Coronary artery (tissue), 2 donors: ENCODE measurements at places on chromosomes 2 and 18.

DNA sequence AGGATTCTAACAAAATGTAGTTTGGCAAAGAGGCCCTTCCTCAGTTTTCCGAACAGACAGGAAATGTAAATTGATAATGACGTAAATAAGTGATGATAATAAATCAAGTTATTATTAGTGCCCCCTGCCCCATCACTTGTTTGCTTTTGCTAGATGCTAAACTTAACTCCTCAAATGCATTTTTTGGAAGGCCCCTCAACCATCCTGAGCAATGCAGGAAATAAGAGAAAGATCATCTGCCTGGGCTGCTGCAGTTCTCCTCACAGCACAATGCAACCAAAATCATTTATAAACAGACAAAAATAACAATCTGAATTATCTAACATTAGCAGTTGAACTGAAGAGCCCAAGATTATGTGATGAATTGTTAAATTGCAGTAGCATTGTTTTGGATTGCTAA lies 62.6 kb upstream of the PSMD14 start:
- DNase-seq, result no peak

DNA sequence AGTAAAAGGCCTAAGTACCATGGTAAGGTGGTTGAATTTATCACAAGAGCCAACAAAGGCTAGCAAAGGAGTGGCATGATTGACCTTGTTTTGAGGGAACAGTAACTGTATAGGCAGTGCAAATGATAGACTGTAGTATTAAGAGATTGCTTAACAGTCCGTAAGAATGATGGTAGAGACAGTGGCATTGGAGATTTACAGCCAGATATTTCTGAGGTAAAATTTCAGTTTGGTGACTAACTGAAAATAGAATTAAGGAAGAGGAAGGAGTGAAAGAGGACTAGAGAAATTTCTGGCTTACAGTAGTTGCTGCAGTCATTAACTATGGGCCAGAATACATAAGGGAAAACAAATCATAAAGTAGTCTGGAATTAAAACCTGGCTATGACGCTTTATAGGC lies 4.4 kb upstream of the BAZ2B start:
- no peak for DNase-seq

DNA sequence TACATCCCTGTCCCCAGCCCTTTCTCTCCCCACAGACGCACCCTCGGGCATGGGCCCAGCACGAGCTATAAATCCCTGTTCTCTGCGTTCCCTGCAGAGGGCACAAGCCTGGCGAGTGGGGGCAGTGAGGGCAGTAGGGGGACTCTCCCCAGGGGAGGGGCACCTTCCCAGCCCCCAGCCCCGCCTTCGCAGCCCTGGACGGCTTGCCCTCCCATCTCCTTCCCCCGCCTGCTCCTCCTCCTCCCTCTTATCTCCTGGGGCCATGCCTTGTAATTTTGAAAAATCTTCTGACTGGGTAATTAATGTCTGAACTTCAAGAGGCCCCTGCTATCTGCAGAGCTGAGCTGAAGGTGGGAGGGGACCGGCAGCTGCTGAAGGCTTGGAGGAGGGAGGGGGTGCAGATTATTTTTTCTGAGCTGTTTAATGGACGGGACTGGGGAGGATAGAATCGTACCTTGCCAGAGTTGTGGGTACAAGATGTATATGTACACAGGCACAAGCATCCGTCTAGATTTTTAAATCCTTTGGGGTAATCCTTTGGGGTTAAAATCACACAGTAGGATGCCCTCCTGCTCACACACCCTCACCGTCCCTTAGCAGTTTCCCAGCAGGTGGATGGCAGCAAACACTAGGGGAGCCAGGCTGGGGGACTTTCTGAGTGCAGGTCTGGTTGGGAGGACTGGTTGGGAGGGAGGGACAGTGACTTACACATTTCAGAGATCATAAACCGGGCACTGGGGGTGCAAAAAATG lies 121.9 kb downstream of the SMAD7 start:
- peak; percentile 71 for DNase-seq

GRCh38 chr2:181037922-181038321 lies 57.5 kb downstream of the UBE2E3 start:
- DNase-seq, result no peak

GRCh38 chr2:227871375-227871791 lies at the start of gene DAW1:
DAW1 (plus strand) TSS chr2:227871631; CDS start chr2:227871690, 59 bp downstream.
- DNase-seq, result no peak

DNA sequence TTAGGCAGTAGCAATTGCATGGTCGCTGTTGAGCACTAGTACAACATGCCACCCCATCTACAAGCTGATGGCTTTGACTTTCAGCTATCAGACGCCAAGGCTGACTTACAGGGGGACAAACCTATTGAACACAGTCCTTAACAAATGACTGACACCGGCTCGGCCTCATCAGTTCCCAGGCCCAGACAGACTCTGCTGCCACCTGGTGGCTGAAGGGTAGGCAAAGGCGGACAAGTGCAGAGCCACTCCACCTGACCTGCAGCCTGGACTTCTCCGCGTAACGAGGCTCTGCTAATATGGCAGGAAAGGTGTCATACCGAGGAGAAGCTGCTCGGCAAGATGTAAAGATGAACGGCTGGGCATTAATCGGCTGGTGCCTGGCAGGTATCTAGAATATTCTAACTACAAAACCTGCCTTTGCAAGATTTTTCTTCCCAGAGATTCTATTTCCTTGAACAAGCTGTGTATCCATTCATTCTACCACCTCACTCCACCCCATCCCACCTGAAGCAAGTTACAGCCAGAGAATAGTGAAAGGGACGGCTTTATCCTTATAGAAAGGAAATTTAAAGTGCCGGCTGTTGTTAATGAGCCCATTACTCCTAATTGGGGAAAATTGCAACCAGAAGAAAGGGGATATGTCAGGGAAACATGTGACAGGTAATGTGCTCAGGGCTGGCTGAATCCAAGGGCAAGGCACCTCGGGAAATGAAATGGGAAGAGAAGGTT lies 67.4 kb downstream of the STEAP3 start:
- no peak for DNase-seq

DNA sequence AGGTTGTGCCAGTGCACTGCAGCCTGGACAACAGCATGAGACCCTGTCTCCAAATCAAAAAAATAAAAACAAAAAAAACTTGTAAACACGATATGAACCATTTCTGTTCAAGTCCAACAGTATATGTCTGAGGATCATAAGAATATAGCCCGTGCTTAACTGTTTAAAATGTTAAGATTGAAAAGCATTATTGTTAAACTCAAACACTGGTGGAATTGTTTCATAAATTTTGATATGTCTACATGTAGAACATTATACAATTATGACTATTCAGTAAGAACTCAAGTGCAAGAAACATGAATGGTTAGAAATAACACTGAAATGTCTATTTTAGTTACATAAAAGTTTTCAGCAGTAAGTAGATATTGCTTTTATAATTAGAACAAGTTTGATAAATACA lies 29.7 kb downstream of the PPIG start:
- DNase-seq, result no peak

DNA sequence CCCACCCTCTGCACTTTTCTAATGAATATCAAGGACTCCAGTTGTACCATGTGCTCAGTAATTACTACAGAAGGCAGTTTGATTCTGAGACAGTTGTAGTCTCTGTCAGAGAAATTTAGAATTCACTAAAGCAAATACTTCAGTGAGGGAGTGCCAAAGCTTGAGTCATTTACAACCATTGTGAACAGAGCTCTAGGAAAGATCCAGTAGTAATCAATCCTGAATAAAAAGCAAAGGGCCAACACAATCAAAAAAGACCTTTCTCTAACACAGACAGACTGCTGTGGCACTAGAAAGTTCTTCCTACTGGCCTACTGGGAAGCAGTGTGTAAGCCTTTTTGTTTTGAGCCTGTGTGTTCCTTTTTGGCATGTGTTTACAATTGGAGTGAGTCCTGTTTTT lies 135.6 kb upstream of the UNC80 start:
- DNase-seq, result no peak

GRCh38 chr2:31247711-31248110 lies 13.8 kb downstream of the EHD3 start:
- DNase-seq, result no peak

DNA sequence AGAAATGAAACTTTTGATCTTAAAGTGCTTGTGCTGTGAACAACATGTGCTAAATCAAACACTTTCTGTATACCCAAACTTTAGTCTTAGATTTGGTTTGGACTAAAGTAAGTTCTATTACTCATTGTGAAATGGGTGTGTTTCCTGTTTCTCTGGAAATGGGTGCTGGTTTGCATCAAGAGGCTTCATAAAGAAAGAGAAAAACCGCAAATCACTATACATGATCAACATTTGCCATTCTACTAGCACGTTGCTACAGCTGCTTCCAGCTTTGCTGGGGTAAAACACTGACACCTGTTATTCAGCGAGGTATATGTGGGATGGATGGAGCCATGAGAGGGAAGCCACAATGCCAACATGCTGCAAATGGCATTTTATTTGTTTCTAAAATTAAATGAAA lies 547.0 kb upstream of the ACVR2A start:
- DNase-seq, result no peak

DNA sequence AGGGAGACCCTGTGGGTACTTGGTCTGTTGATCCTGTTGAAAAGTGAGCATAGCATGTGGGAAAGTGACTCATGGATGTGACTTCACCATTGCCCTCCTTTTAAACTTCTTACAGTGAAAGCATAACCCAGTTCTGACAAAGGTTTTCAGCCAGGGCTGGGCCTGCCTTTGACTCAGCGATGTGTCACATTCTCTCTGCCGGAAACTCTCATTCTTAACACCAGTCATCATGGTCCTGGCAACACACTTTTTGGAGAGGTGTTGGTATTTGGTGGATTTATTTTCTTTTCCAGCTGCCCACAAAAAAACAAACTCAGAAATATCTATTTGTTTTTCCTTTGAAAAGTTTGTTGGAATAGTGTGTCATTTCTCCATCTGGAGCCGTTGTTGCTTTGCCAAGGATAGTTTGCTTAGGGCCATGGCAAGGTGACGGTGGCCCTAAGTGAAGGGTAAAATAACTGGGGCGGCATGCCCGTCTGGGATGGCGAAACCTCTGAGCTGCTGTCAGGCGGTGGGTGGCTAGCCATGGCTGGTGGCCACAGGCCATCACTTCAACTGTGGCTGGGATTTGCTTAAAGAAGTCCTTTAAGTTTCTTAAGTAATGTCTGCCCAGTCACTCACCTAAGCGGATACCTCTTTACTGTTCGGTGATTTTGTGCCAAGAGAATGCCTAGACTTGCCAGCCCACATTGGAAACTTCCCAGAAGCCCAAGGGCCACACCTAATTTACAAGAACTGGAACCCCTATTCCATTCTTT lies 123.3 kb downstream of the LTBP1 start:
- DNase-seq, result peak; percentile 91

- no peak for DNase-seq
Observed at GRCh38 chr2:30798536-30798991, 8.7 kb downstream of the CAPN13 start.

DNA sequence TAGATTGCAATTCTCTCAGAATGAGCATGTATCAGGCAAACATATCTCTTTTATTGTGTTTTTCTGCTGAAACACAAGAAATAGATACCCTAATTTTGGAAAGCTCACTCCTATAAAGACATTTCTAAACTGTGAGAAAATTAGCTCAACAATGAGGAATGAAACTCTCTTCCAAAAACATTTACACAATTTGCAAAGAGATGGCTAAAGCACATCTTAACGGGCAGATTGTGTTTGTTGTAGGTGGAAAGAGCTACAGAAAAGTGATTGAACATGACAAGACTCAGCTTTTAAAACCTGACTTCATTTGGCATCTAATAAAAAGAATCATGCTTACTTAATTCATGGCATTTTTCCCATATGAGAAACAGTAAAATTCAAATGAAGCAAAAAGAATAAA lies 175.0 kb upstream of the SLC39A10 start:
- no peak for DNase-seq

- no peak for DNase-seq
Observed at GRCh38 chr2:165902934-165903333, 50.6 kb downstream of the TTC21B start.

GRCh38 chr18:34789768-34790344 lies 79.8 kb downstream of the DTNA start:
- DNase-seq, result no peak

GRCh38 chr18:8882632-8883408 lies 177.5 kb downstream of the MTCL1 start:
- DNase-seq, result no peak

- no peak for DNase-seq
Observed at GRCh38 chr2:126696644-126697520, 40.9 kb downstream of the GYPC start.

DNA sequence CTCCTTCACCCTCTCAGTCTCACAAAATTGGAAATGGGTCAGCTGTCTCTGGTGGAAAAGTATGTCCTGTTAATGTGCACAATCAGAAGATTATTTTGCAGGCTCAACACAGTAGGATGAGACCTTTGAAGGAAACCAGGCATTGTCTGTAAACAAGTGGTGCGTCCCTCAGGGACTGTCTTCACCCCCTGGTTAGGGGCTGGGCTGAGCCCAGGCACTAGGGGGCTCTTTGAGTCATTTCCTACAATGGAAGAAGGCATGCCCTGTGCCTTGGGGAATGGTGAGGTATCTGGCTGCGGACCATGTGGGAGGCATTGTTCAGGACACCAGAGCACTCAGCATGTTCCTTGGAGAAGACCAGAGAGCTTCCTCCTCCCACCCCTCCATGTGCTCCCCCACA lies 26.8 kb downstream of the PKDCC start:
- no peak for DNase-seq

GRCh38 chr2:129239141-129239540 lies 740.3 kb upstream of the RAB6C start:
- DNase-seq, result no peak

- DNase-seq, result no peak
Observed at GRCh38 chr2:164717000-164717803, 95.9 kb upstream of the GRB14 start.

DNA sequence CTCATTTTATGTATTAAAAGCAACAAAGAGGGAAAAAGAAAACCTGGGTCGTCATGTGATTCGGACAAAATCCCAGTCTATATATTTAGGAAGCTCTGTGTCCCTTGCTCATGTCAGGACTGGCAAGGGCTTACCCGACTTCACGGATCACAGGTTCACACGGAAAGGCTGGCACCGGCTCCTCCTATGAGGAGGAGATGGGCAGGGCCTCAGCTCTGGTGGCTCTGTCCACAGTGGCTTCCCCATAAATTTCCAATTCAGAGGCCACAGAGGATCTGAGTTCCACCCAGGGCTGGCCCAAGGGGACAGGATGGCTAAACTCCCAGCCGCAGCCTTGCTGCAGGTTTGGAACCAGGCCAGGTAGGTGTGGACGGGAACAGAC lies 186.8 kb downstream of the BCL2 start:
- no peak for DNase-seq

DNA sequence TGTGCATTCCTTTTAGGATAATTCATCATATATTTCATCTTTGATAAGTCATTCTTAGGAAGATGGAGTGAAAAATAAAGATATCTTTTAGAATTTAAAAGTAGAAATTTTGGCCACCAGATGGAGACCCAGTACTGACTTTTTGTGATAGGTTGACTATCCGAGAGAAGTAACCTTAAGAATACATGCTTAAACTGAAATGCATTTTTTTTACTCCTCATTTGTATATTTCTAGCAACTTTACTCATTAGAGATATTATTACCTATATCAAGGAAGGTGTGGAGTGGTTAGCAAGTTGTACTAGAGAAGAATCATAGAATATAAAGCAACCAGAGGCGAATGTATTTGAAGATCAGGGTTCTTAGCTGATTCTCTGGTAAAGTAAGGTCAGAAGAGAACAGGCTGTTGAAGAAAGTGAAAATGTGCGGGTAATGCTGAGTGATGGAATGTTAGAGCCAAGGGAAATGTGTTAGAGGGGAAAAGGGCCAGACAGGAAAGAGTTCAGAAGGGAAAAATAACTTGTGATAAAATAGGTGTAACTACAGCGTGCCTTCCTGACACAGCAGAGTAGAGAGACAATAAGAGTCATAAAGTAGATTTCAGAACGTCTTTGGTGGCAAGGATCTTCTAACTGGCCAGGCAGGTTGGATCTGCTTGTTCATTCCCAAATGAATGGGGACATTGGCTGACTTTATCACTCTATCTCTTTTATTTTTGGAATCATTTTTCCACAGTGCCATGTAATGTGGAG lies 52.3 kb downstream of the TDRD15 start:
- DNase-seq, result no peak
